ENCODE measurements at places on chromosomes 5 and 9. TPM values are rescaled to one million over a fixed set of nuclear protein-coding genes. Genes with fewer than 3 reads are reported as not detected.

Gene MEIKIN
- 1.0 TPM for total RNA-seq

Gene IRGM
- 0.19 TPM for total RNA-seq

Gene PCSK5
- total RNA-seq = 79.6 TPM

Gene PFN3
- total RNA-seq = not detected

Gene SLC45A2
- not detected for total RNA-seq

Gene CENPH
- 2.3 TPM for total RNA-seq

Gene GPR151
- not detected for total RNA-seq

Gene SLC25A2
- 0.61 TPM for total RNA-seq

Gene TAF11L10
- total RNA-seq = not detected

Gene UGT3A2
- total RNA-seq = not detected

Gene CER1
- total RNA-seq = not detected

Gene CCNO
- not detected for total RNA-seq

Gene GNA14
- total RNA-seq = 4.8 TPM

Gene CD274
- 1.0 TPM for total RNA-seq

Gene MZB1
- total RNA-seq = 0.61 TPM

Gene LCN9
- total RNA-seq = not detected

Gene ZDHHC11
- total RNA-seq = 11.0 TPM

Gene MAPK9
- total RNA-seq = 35.0 TPM

Gene DOCK2
- total RNA-seq = 49.4 TPM

Gene CNTFR
- 116 TPM for total RNA-seq

Gene SLC4A9
- total RNA-seq = 0.22 TPM

Gene CDC20B
- not detected for total RNA-seq

Gene NR4A3
- 124 TPM for total RNA-seq

Gene EIF4E1B
- total RNA-seq = not detected

Gene LCN15
- 0.32 TPM for total RNA-seq

Gene TRAF1
- total RNA-seq = 1.6 TPM

Gene PCDHGB5
- total RNA-seq = 5.9 TPM

Gene SV2C
- total RNA-seq = not detected

Gene C7
- 326 TPM for total RNA-seq

Gene ANKRD31
- total RNA-seq = 0.13 TPM

Gene PDE6A
- not detected for total RNA-seq

Gene PCDHA5
- 0.10 TPM for total RNA-seq

Gene GABRG2
- not detected for total RNA-seq

Gene PRDM9
- total RNA-seq = not detected

Gene TMEM252
- total RNA-seq = not detected

Gene LHX3
- total RNA-seq = not detected

Gene GPR150
- 0.32 TPM for total RNA-seq

Gene RNF208
- 5.9 TPM for total RNA-seq

Gene ADAMTS6
- 1.3 TPM for total RNA-seq

Gene PCDHAC2
- total RNA-seq = 1.1 TPM

Gene NPR3
- total RNA-seq = 43.3 TPM

Gene IL9
- not detected for total RNA-seq

Gene HAVCR1
- total RNA-seq = 0.29 TPM

Gene CLTB
- total RNA-seq = 84.7 TPM

Gene LVRN
- total RNA-seq = 15.9 TPM
